ENCODE measurements at places on chromosomes 4 and X. TPM values are rescaled to one million over a fixed set of nuclear protein-coding genes. Genes with fewer than 3 reads are reported as not detected.

The CXCL8 gene
- total RNA-seq = 0.89 TPM

The BANK1 gene
- 0.82 TPM for total RNA-seq

The TDO2 gene
- total RNA-seq = 1.4 TPM

The FAM47A gene
- total RNA-seq = not detected

The WDR1 gene
- total RNA-seq = 476 TPM

The REPS2 gene
- 17.6 TPM for total RNA-seq

The UVSSA gene
- 55.7 TPM for total RNA-seq

The DUSP9 gene
- 0.49 TPM for total RNA-seq

The SNCA gene
- total RNA-seq = 5.7 TPM

The F9 gene
- 0.12 TPM for total RNA-seq

The IQCM gene
- total RNA-seq = 5.2 TPM

GRCh38 chrX:17537723-17538243 lies 162.8 kb downstream of the NHS start:
- H3K27me3 ChIP-seq = no peaks in the 10 kb centered on the region
- no peaks in the 10 kb centered on the region for H3K4me1 ChIP-seq
- H3K4me3 ChIP-seq = no peak overlapping the region
- H3K36me3 ChIP-seq = no peaks in the 10 kb centered on the region
- H3K27ac ChIP-seq = no peak overlapping the region
- peak; percentile 61 for DNase-seq

DNA sequence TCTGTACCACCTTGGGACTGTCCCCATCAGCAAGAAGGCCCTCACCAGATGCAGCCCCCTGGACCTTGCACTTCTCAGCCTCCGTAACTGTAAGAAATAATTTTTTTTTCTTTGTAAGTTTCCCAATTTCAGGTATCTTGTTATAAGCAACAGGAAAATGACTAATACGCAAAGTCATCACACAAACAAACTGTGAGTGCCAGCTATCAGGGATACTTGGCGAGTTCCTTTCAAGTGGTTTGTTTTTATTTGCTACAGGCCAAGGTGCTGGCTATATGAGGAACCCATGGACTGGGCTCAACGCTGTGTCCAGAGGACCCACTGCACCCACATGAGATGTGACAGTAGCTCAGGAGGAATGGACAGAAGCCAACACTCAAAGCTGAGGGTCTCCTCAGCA lies 11.5 kb upstream of the GPM6B start:
- no peak overlapping the region for H3K4me3 ChIP-seq
- no peak overlapping the region for H3K27ac ChIP-seq
- no peaks in the 10 kb centered on the region for H3K36me3 ChIP-seq
- H3K27me3 ChIP-seq = no peaks in the 10 kb centered on the region

DNA sequence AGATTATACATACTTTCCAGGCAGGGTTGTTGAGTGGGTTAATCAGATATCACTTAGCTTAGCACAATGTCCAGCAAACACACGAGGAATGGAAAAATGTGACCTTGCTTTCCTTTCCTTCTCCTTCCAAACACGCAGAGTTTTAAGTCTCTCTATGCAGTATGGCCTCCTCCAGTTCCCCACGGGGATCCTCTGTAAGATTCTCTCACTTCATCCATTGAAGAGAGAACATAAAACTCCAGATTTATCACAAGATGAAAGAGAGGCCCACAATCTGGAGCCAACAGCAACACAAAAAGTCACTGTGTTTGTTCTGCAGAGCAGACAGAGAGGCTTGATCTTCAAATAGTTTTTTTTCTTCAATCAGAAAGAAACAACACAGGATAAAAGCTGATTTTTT lies 336.8 kb upstream of the CLNK start:
- H3K4me1 ChIP-seq = no peaks in the 10 kb centered on the region
- no peak overlapping the region for H3K27ac ChIP-seq
- H3K4me3 ChIP-seq = no peak overlapping the region

GRCh38 chr4:162871990-162872389 lies 294.7 kb downstream of the NAF1 start:
- no peak overlapping the region for H3K4me3 ChIP-seq
- no peaks in the 10 kb centered on the region for H3K4me1 ChIP-seq
- no peak overlapping the region for H3K27ac ChIP-seq
- H3K36me3 ChIP-seq = no peaks in the 10 kb centered on the region
- DNase-seq = no peak

GRCh38 chr4:8435656-8436121 lies 4.8 kb downstream of the ACOX3 start:
- H3K4me3 ChIP-seq = peak overlapping the region; percentile 12
- H3K36me3 ChIP-seq = no peaks in the 10 kb centered on the region
- H3K27me3 ChIP-seq = no peaks in the 10 kb centered on the region
- peak overlapping the region; percentile 24 for H3K27ac ChIP-seq
- no peaks in the 10 kb centered on the region for H3K4me1 ChIP-seq

GRCh38 chr4:175035905-175036304 lies 117.7 kb downstream of the ADAM29 start:
- no peak overlapping the region for H3K4me3 ChIP-seq
- no peak for DNase-seq
- H3K36me3 ChIP-seq = no peaks in the 10 kb centered on the region

DNA sequence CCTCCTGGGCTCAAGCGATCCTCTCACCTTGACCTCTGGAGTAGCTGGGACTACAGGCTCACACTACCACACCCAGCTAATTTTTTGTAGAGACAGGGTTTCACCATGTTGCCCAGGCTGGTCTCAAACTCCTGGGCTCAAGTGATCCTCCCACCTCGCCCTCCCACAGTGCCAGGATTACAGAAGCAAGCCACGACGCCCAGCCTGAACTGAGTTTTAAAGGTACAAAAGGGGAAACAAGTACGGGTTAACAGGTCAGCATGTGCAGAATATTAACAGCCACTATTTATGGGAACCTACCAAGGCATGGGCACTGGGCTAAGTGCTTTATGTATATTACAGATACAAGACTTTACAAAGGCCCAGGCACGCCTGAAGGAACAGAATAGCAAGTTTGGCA lies 164.3 kb upstream of the GPC4 start:
- H3K36me3 ChIP-seq = no peaks in the 10 kb centered on the region
- no peak overlapping the region for H3K27ac ChIP-seq
- DNase-seq = no peak

DNA sequence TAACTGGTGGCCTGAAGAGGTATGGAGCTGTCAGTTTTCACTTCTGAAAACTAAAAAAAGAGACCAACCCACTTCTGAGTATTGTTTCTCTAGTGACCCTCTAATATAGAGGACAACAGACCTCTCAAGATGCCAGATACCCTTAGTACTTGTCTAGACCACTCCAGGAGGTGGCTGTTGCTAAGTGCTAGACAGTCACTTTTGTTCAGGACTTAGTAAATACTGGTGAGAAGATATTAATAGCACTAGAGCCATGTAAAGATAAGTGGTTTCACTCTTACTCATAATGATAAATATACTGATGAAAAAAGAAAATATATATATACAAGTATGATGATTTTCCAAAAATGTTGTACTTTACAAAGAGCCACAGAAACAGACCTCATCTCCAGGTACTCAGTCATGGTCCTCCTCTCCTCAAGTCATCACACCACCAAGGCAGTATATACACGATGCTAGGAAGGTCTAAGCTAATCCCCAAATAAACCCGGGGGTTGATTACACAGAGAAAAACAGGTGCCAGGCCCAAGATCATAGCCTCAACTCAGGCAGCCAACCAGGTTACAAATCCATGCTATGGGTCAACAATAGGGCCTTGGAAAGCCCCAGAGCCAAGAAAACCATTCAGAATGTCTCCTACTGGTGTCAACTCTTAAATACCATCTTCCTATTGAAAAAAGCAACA lies 66.9 kb downstream of the ARHGEF9 start:
- no peak overlapping the region for H3K4me3 ChIP-seq
- DNase-seq = no peak
- H3K4me1 ChIP-seq = no peaks in the 10 kb centered on the region
- H3K27ac ChIP-seq = no peak overlapping the region
- no peaks in the 10 kb centered on the region for H3K36me3 ChIP-seq
- H3K27me3 ChIP-seq = no peaks in the 10 kb centered on the region

DNA sequence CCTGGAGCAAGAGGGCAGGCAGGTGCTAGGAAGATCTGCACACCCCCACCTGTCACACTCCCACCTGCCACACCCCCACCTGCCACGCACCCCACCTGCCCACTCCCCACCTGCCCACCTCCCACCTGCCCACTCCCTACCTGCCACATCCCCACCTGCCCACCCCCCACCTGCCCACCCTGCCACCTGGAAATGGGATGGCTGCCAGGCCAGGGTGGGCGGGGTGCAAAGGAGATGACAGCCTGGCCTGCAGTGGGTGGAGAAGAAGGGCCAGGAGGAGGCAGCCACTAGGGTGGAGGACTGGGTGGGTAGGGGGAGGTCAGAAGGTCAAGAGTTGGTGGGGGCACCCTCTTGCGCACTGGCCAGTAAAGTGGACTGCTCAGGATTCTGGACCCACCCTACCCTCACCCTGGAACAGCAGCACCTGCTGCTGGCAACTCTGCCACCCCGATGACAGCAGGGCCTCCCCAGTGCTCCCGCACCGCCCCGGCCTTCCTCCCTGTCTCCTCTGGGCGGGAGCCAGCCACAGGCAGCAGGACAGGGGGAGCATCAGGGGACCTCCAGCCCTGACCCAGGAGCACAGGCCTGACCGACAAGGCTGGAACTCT lies 66.8 kb upstream of the NKX1-1 start:
- DNase-seq = no peak
- no peak overlapping the region for H3K27ac ChIP-seq
- H3K27me3 ChIP-seq = peaks cover 18% of the 10 kb centered on the region
- no peaks in the 10 kb centered on the region for H3K4me1 ChIP-seq
- no peak overlapping the region for H3K4me3 ChIP-seq
- no peaks in the 10 kb centered on the region for H3K36me3 ChIP-seq

- H3K27me3 ChIP-seq = no peaks in the 10 kb centered on the region
- H3K4me3 ChIP-seq = no peak overlapping the region
- H3K4me1 ChIP-seq = no peaks in the 10 kb centered on the region
- H3K36me3 ChIP-seq = no peaks in the 10 kb centered on the region
These were observed 81.1 kb downstream of the FAM47B start for GRCh38 chrX:35023683-35024082.

- H3K4me3 ChIP-seq = no peak overlapping the region
- no peak for DNase-seq
- no peaks in the 10 kb centered on the region for H3K4me1 ChIP-seq
- H3K27ac ChIP-seq = no peak overlapping the region
These were observed 13.0 kb downstream of the CACNA1F start for GRCh38 chrX:49220100-49220499.

DNA sequence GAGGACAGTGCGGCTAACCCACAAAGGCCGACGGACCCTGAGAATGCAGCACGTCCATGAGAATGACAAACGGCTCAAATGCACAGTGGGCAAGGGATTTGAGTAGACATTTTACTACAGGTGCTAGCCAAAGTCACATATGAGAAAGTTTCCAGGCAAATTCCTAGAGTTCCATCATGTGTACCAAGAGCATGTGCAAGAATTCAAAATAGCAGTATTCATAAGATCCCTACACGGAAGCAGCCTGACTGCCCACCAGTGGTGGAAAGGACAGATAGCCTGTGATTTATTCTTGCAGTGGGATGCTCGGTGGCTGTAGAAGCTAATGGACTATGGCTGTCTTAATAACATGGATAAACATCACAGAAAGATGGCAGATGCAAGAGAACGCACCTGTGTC lies 68.0 kb downstream of the RGS12 start:
- H3K36me3 ChIP-seq = no peaks in the 10 kb centered on the region
- H3K27me3 ChIP-seq = no peaks in the 10 kb centered on the region
- H3K4me1 ChIP-seq = no peaks in the 10 kb centered on the region
- no peak overlapping the region for H3K27ac ChIP-seq

- H3K27me3 ChIP-seq = no peaks in the 10 kb centered on the region
- no peak overlapping the region for H3K4me3 ChIP-seq
- no peak for DNase-seq
- no peak overlapping the region for H3K27ac ChIP-seq
These were observed 821.7 kb upstream of the FTHL17 start for GRCh38 chrX:31893525-31893924.

- DNase-seq = no peak
- H3K36me3 ChIP-seq = no peaks in the 10 kb centered on the region
- H3K4me1 ChIP-seq = peaks cover 8% of the 10 kb centered on the region
- peaks cover 22% of the 10 kb centered on the region for H3K27me3 ChIP-seq
These were observed 24.8 kb downstream of the DOK7 start for GRCh38 chr4:3487861-3488260.

DNA sequence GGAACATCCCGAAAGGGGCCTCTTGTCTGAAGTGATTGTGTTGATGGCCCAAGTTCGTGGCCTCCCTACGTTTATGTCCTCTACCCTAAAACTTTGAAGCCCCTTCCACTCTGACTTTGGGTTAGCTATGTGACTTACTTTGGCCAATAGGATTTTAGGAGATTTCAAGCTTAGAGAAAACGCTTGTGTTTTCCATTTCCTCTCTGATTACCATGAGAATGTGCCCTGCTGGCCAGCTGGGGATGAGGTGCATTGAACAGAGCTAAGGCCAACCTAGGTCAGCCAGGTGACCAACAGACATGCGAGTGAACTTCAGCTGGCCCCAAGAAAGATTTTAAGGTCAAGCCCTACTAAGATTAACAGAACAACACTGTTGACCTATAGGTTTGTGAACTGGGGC lies 82.4 kb downstream of the SLC2A9 start:
- H3K4me3 ChIP-seq = no peak overlapping the region
- H3K36me3 ChIP-seq = no peaks in the 10 kb centered on the region
- H3K27me3 ChIP-seq = no peaks in the 10 kb centered on the region
- no peaks in the 10 kb centered on the region for H3K4me1 ChIP-seq

DNA sequence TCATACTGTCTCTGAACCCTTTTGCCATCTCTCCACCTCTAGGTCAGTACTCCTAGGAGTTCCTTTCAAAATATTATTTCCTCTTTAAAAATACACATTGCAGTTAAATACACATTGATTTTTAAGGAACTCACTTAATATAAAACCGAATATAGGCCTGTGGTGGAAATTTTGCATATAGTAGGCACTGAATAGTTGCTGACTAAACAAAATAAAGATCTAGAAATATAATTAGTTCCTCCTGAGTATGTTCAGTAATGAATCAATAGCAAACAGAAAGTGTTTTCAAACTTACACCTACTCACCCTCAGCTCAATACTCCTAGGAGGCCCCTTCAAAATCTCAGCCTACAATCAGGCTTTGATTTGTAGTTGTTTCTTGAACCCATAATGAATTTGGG lies 61.5 kb downstream of the IGSF1 start:
- H3K27ac ChIP-seq = no peak overlapping the region
- no peak for DNase-seq
- H3K27me3 ChIP-seq = peaks cover 5% of the 10 kb centered on the region
- no peaks in the 10 kb centered on the region for H3K36me3 ChIP-seq
- H3K4me3 ChIP-seq = no peak overlapping the region
- no peaks in the 10 kb centered on the region for H3K4me1 ChIP-seq

GRCh38 chrX:16931371-16931770 lies 15.1 kb upstream of the REPS2 start:
- H3K4me1 ChIP-seq = no peaks in the 10 kb centered on the region
- no peak overlapping the region for H3K27ac ChIP-seq
- H3K27me3 ChIP-seq = no peaks in the 10 kb centered on the region
- no peak for DNase-seq
- no peaks in the 10 kb centered on the region for H3K36me3 ChIP-seq

Measured in colonic mucosa (tissue), 4 donors.